NCI-H748 treated with DMSO at 0.1 percent for 48 hours (cell line): ENCODE measurements at places on chromosomes 5 and 9.

DNA sequence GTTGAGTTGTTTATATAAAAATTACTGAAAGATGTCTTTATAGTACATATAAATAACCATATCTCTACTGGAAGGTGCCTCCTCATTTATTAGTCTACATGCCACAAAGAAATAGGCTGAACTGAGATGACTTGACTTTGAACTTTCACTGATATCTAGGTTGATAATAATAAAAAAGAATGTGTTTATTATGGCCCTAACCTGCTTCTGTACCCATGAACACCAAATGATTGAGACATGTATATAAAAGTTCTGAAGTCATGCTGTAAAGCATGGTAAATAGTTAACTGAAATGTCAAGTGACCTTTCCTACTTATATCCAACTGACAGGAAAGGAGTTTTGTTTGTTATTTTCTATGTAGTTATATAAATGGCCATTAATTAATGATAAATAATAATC is 33.2 kb upstream of the GRAMD2B start:
- no peak for DNase-seq

GRCh38 chr5:76402886-76403765 is at the start of gene IQGAP2:
Gene IQGAP2, plus strand, starts transcription at chr5:76403285. Its CDS starts 261 bp downstream, at chr5:76403546.
- peak; percentile 68 for DNase-seq

GRCh38 chr5:96316487-96316886 is 116.6 kb downstream of the PCSK1 start:
- DNase-seq, result no peak

DNA sequence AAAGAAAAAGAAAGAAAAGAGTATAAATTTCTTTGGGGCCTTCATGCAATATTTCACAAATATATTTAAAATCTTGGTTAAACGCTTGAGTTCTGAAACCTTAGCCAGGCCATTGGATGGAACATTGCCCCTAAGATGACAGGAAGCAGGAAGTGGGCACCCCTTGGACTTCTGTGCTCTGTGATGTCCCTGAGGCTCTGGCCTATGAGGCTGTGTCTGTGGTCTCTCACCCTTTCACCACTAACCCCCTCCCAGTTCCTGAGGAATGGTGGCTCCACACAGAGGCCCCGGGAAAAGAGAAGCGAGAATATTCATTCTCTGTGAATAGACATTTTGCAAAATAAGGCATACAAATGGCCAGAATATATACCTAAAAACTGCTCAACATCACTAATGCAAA is 320.5 kb upstream of the PANK3 start:
- DNase-seq, result no peak

DNA sequence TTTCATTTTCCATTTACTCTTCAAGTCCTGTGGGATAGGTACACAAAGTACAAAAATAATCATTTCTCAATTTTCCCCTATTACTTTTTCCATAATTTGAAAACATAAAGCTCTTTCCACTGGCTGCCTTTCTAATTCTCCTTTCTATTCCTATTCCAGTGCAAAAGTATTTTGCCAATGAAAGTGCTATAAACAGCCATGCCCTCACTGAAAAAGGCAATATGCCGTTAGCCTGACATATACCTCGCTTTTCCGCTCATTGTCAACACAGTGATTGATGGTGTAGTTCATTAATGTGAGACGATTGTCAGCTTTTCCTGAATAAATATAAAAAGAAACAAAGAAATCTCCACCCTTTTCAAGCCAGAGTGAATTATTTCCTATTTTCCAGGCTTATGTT is 97.5 kb downstream of the EBF1 start:
- no peak for DNase-seq

DNA sequence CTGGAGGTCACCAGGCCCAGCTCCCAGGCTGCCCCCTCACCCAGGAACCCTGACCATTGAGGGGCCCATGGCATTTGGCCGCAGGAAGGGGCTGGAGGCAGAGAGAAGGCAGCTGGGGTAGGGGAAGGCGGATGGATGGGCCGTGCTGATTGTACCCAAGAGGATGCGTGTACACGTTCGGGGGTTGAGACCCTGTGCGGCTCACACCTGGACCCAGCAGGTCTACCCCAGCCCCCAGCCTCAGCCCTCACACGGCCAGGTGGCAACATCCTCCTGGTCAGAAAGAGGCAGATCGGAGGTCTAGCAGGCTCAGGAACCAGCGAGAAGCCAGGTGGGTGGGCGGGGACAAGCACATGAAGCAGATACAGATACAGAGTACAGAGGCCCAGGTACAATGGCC is 33.7 kb downstream of the NACC2 start:
- DNase-seq, result no peak

DNA sequence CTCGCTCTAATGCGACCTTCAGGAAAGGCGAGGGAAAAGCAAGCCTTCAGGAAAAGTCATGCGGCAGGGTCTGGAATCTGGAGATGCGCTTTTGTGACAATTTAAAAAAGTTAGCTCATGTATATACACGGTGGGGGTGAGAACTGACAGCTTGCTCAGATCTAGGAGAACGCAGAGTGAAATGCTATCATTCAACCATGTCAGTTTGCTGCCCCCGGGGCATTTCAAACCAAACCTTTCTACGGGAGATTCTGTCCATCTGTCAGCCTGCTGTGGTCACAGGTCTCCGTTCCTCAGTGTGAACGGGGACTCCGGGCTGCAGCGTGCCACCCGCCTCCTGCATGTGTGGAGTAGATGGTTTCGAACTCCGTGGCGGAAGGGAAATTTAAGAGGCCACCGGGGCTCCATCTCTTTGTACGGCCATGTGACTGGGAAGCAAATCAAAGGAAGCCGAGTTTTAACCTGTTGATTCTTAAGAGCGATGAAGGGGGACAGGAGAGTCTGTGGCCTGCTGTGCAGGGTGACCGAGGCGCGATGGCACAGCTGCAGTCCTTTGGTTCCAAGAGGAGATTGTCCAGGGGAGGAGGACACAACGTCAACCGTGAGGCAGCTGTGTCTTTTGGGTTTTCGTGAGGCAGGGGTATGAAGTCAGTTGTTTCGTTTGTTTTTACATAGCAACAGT is 45.9 kb downstream of the OTULIN start:
- DNase-seq, result no peak

GRCh38 chr5:135625061-135625460 is 46.3 kb upstream of the CXCL14 start:
- no peak for DNase-seq

DNA sequence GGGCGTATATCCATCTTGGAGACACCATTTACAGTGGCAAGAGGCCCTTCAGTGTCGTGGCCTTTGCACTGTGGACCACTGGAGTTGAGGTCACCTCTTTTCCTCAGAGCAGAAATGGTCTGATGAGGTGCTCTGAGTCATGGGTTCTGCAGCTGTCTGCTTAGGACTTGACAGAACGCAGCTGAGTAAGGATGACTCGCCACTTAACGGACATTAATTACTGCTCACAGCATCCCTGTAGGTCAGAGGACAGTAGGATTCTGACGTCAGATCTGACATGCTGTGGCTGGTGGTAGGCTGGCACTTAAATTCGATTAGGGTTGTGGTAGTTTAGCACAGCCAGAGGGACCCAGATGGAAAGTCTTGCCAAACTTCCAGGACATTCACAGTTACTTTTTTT is 479.4 kb downstream of the DMAC1 start:
- peak; percentile 9 for DNase-seq

DNA sequence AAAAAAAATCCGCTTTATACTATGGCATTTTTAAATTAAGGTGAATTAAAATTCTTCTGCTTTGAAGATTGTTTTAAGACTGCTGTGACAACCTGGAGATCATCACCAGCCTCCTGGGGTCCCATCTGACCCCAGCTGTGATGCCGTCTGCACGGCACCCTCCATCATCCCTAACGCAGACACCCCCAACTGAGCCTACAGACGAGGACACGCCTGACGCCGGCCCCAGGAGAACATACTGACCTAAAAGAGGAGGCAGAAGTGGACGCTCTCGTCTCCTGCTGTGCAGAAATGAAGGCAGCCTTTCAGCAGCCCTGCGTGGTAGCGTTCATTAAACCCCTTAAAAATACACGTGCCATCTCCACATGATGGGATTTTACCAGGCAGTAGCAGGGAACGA is 125.6 kb upstream of the PPP1R26 start:
- DNase-seq, result no peak

GRCh38 chr9:82829818-82830217 is 233.1 kb downstream of the RASEF start:
- peak; percentile 64 for DNase-seq

- DNase-seq, result peak; percentile 51
These were observed at the start of gene C5orf52 for GRCh38 chr5:157670662-157671591. Gene C5orf52, plus strand, starts transcription at chr5:157671533. Its CDS starts 82 bp downstream, at chr5:157671615.

DNA sequence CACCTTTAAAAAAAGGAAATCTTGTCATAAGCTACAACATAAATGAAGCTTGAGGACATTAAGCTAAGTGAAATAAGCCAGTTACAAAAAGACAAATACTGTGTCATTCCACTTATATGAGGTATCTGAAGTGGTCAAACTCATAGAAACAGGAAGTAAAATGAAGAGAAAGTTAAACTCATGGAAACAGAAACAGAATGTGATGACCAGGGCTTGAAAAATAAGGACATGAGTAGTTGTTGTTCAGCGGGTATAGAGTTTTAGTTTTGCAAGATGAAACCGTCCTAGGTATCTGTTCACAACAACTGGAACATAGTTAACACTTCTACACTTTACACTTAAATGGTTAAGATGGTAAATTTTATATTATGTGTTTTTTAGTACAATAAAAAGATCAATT is 47.8 kb upstream of the SLC1A3 start:
- DNase-seq, result no peak

DNA sequence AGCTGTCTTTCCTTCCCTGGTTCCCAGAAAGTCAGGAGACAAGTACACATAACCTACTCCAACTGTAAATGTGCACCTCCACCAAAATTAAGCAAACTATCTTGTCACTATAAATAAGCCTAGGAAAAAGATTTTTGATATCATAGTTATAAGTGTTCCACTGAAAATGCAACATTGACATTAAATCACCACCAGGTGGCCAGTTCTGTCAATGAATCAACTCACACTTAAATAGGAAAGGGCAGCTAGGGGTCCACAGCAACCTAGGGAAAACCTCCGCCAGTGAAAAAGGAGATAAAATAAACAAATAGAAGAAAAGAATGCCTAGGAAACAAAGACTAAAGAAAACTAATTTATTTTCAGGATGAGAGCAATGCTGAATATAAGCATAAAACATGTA is 243.0 kb upstream of the PTPRD start:
- peak; percentile 51 for DNase-seq

GRCh38 chr5:101728933-101729332 is 567.2 kb downstream of the SLCO4C1 start:
- DNase-seq, result no peak

GRCh38 chr5:65482296-65482735 is 596 bp upstream of the ADAMTS6 start:
- no peak for DNase-seq

GRCh38 chr5:2591777-2592453 is 159.6 kb downstream of the IRX2 start:
- DNase-seq, result peak; percentile 64

DNA sequence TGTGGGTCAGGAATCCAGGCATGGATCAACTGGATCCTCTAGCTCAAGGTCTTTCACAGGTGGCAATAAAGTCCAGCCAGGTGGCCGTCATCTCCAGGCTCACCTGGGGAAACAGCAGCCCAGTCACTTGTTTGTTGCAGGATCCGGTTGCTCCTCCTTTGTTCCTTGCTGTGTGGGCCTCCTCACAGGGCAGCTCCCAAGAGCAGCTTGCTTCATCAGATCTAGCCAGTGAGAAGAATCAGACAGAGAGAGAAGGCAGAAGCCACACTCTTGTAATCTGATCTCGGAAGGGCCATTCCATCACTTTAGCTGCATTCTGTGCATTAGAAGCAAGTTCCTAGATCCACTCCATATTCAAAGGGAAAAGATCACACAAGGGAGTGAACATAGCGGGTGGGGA is 3.2 kb upstream of the HSD17B3 start:
- DNase-seq, result no peak

GRCh38 chr5:113169720-113170119 is 193.1 kb downstream of the DCP2 start:
- no peak for DNase-seq

GRCh38 chr9:406886-407654 is 192.4 kb downstream of the DOCK8 start:
- no peak for DNase-seq

DNA sequence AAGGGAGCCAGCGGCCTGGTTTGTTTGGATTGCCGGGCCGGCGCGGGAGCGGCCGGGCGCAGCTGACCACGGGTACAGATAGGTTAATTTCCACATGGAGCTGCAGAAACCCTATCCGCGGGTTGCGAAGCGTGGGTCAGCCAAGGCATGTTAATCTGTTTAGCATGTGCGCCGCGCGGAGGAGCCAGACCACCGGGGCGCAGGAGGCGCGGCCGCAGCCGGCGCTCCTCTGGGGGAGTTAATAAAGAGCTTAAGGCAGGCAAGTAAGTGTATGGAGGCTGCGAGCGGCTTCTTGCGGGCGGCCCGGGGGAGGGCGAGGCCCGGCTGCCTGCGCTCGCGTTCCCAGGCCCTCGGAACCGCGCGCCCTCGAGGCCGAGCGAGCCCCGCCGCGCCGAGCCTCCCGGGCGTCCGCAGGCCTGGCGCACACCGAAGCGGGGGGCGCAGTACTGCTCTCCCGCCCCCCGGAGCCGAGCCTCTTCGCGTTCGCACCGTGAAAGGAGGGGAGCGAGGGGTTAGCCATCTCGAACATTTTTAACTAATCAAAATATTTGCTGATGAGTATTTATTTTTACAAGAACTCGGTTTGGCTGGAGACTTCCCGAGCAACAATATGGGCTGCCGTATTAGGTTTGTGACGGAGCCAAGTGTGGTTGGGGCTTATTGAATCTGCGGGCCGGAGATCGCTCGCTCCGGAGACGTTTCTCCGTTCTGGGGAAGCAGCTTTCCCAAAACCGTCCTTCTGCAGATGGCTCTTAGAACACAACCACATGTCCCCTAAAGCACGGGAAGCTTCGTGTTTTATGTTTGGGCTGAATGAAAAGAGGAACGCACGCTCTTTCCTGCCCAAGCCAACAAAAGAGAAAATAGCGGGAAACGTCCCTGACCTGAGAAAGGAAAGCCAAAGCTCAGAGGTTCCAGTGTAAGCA is 28.8 kb downstream of the FOXD1 start:
- DNase-seq, result no peak

GRCh38 chr5:131289738-131290137 is 25.9 kb downstream of the CDC42SE2 start:
- DNase-seq, result no peak

GRCh38 chr5:44779167-44779566 is 29.6 kb upstream of the MRPS30 start:
- no peak for DNase-seq

GRCh38 chr9:112945620-112946208 is 55.0 kb upstream of the SLC46A2 start:
- DNase-seq, result no peak

DNA sequence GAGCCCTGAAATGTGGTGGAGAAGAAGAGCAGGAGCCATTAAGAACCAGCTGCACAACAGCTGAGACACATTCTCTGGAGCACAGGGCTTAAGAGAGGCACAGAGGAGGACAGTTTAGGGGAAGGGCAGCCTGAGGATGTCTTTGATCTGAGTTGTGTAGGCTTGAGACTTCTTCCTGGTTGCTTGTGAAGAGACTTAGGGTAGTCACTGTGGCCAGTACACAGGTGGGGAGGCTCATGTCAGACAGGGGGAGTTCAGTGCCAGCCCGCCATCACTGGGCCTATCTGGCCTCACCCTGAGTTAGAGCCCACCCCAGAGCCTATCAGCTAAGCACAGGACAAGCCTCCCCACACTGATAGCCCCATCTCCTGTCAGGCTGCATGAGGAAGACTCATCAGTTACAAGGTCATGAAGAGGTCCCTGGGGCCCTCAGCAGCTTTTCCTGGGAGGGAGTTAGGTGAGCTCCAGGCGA is 19.8 kb downstream of the SLC22A4 start:
- DNase-seq, result no peak
